Bronchial smooth muscle cell (primary cell): ENCODE measurements at places on chromosomes 2 and 18. TPM values are rescaled to one million over a fixed set of nuclear protein-coding genes. Genes with fewer than 3 reads are reported as not detected.

C2orf15 gene
- total RNA-seq: not detected in 2 replicates

MAP3K19 gene
- total RNA-seq: not detected in 2 replicates

TMEM178A gene
- total RNA-seq: 0.69 and 2.7 TPM in 2 replicates

DNAJC10 gene
- total RNA-seq: 70.1 and 75.6 TPM in 2 replicates

PLGLB2 gene
- total RNA-seq: 0.63 and 0.77 TPM in 2 replicates

VIL1 gene
- total RNA-seq: not detected in 2 replicates

TUBA4B gene
- under 0.01 TPM in 1 of 2 replicates, not detected in the other for total RNA-seq

SCYGR6 gene
- total RNA-seq: not detected in 2 replicates

C2orf80 gene
- total RNA-seq: not detected in 2 replicates

MAB21L4 gene
- total RNA-seq: not detected in 2 replicates

SLC5A7 gene
- not detected in 2 replicates for total RNA-seq

LYPD1 gene
- 0.26 and 1.7 TPM in 2 replicates for total RNA-seq

REG1B gene
- not detected in 2 replicates for total RNA-seq

LYPD6B gene
- 0.32 TPM in 1 of 2 replicates, not detected in the other for total RNA-seq

SCG2 gene
- 0.09 and 0.63 TPM in 2 replicates for total RNA-seq

NOL4 gene
- not detected in 2 replicates for total RNA-seq

CHRND gene
- total RNA-seq: not detected in 2 replicates

MPP4 gene
- total RNA-seq: 0.43 and 0.79 TPM in 2 replicates

UNC80 gene
- not detected in 2 replicates for total RNA-seq

LRP1B gene
- under 0.01 TPM in 1 of 2 replicates, not detected in the other for total RNA-seq

LYPD6 gene
- under 0.01 TPM in 1 of 2 replicates, not detected in the other for total RNA-seq

PIEZO2 gene
- total RNA-seq: 1.3 and 3.3 TPM in 2 replicates

IL1R1 gene
- 59.3 and 108 TPM in 2 replicates for total RNA-seq

PXDN gene
- 72.0 and 73.5 TPM in 2 replicates for total RNA-seq

LIPG gene
- 0.17 and 0.63 TPM in 2 replicates for total RNA-seq

DAW1 gene
- 0.16 TPM in 1 of 2 replicates, not detected in the other for total RNA-seq

TSHZ1 gene
- total RNA-seq: 3.2 and 3.3 TPM in 2 replicates

CEP68 gene
- 7.6 and 12.8 TPM in 2 replicates for total RNA-seq

KIF5C gene
- 0.16 and 0.26 TPM in 2 replicates for total RNA-seq
